Activated CD4-positive, CD25-positive, alpha-beta regulatory T cell treated with anti-CD3 and anti-CD28 coated beads, Interleukin-2, amount 50 U/mL, for 16 hours (primary cell): ENCODE measurements at places on chromosomes 6 and 20.

DNA sequence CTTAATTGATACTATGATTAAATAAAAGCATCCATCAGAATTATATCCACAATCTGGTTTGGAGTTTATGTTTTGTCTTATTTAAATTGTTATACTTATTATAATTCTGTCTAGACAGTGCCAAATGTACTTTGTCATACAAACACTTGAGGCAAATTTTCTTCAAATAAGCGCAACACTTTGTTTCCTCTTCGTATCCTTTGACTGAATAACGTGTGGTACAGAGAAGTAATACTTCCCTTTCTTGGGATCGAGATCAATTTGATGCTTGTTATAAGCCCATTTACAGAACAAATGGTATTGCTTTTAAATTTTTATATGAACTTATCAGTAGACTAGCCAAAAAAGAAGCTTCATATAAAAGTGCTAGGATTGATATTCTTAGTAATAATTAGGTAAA lies 111.0 kb downstream of the ATG5 start:
- DNase-seq: no peak

DNA sequence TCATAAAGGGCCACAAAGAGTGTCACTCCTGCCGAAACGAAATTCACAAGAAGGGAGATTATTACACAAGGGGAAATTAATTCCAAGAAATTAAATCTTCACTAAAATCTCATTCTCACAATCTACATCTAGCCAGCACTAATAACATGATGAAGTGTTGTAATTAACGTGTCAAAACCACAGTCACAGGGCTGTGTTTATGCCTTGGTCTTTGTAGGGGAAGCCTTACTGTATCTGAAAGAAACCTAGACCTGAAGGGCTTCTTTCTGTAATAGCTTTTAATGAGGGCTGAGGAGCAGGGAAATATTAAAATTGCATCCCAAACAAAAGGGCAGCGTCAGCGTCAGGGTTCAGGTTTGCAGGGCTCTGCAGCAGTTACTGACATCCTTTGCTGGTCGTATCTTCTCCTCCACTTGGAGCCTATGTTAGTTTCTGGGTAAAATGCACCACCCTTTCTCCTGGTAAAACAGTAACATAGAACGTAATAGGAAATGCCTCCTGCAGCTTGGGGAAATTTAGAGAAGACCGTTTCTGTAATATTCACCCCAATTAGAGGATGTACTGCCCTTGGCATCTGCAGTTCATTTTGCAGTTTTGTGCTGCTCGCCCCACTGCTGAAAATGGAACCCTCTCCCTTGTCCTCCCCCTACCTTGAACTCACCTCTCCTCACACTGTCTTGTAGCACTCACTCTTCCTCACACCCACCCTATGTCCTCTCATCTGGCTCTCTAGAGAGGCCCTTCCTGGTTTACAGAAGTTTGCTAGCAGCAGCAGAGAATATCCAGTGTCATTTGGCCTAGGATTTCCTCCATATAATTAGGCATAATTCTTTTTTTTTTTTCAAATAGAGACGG lies 109.0 kb upstream of the TRAF3IP2 start:
- no peak for DNase-seq

DNA sequence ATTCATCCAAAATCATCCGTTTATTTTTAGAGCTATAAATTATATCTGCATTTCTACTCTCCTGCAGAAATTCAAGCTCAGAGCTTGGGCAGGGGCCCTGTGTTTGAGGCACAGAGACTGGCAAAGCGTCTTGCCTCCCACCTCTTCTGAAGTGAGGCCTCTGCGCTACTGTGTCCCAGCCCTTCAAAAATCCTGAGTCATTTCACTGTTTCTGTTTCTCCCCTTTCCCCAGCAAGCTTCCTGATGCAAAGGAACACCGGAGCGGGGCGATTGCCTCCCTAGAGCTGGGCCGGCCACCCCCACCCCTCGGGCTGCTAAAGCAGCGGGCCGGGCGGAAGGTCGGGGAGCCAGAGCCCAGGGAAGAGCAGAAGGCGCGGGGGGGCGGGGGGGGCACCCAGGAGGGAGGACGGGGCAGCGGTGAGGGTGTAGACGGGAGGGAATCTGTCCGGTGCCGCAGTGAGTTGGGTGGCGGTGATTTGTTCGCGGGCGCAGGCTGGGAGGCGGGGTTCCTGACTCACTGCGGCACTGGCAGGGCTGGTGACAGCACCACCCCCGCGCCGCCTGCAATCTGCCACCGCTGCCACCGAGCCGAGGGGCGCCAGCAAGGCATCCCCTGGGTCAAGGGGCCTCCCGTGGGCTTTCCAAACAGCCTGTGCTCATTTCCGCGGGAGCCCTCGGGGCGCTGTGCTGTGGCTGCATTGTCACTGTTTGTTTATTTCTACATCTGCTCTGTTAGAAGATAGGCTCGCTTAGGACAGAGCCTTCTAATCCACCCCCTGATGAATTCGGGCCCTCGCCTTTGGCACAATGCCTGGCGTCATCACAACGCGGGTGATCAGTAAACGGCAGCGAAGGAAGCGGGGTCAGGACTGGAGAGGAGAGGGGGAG lies 46.5 kb upstream of the SNAP25 start:
- no peak for DNase-seq

GRCh38 chr6:4999586-4999985 lies 4.3 kb downstream of the RPP40 start:
- DNase-seq: no peak

GRCh38 chr6:26041946-26042345 lies 45.3 kb upstream of the HFE start:
- no peak for DNase-seq

GRCh38 chr6:121503589-121503991 lies 68.1 kb downstream of the GJA1 start:
- DNase-seq: no peak

DNA sequence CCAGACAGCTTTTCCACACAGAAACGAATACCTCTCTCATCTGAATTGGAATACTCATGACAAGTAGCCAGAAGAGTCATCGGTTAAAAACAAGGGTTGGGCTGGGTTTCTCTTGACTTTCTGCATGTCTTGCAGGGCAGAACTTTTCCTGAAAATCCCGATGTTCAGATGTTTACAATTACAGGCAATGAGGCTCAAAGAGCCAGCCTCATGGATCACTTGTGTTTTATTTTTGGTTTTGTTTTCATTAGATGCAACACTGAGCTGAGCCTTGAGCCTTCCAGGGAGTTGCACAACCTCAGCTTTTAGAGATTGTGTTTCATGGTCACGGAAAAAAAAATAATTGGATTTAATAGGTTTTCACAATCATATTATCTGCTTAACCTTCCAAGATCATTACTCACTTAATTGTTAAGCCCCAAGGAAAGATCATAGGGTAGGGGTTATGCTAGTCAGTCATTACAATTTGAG lies 288.1 kb upstream of the PRDM1 start:
- DNase-seq: no peak

DNA sequence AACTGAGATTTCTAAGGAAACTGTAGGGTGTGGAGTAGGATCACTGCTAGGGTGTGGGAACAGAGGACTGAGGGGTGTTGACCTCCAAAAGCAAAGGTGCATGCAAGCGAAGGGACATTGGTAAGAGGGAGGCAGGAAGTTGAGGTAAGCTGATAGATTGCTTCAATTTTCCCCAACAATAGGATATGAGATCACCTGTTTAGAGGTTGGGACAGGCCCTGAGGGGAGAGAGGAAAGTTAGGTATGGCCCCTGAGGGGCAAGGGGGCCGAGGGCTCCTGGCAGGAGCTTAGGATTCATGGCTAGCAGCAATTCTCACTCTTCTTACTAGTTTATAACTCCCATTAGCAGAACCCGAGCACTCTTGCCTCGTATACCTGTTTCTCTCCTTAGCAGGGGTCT lies 106.8 kb upstream of the RPS6KA2 start:
- DNase-seq: no peak

DNA sequence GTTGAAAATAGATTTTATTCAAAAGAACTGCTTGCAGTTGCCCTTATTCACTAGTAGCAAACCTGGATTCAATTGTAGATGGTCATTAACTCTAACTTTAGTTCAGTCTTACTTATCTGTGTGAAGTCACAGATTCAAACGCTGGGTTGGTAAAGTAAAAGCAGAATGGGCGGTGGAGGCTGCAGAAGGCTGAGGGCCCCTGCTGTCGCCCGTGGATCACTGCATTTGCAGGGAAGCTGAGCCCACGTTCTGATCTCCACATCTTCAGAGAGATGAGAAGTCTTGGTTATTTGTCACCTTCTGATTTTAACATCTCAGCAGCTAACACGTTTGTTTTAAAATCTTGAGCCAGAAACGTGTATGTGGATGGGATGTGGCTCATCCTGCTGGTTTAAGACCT lies 75.1 kb downstream of the SNX9 start:
- DNase-seq: no peak

DNA sequence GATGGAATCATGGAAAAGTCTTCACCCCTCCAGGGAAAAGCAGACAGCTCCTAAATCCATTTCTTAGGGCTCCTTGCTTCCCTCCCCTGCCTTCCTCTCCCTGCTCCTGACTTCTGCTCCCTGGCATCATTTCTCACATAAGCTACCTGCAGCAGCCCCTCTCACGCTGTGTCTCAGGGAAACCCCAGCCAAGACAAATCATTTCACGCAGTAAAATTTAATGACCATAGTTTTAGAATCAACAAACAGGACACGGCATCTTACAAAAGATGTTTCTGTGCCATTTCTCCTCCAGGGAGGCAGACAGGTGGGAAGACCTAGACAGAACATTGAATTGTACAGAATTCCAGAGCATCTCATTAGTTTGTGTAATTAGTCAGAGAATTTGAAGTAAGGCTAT lies 16.5 kb upstream of the FOXQ1 start:
- DNase-seq: no peak

DNA sequence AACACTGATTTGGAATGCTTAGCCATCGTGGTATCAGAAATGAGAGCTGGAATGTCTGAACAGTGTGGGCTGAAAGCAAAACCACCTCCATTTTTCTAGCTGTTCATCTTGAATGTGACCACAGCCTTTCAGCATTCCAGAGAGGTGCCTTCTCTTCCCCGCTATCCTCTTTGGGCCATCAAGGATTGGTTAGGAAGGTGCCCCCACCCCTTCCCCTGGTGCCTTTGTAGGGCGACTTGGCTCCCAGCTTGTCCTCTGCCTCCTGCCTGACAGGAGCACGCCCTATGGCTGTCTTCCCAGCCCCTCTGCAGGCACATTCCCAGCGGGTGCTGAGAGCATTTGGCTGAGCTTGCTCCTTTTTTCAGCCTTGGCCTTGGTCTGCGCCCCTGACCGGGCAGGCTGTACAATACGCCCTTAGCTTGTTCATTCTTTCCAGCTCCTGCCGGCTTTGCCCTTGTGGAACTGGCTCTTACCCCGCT lies 97.5 kb downstream of the ARMC2 start:
- DNase-seq: no peak
